ENCODE measurements at places on chromosomes 6 and 20. TPM values are rescaled to one million over a fixed set of nuclear protein-coding genes. Genes with fewer than 3 reads are reported as not detected.

DNA sequence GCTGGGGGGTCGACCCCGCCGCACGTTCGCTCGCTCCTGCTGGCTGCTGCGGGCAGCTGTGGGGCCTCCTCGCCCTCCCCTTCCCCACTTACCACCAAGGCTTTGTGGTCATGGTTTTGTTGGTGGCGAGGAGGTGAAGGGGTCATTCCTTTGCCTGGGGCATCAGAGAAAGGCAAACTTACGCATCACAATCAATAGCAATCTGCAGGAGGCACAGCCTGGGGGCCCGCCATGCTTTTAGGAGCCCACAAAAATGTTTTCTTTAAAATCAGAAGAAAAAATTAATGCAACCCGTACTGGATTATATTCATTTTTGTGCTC is 137.0 kb downstream of the IMPG1 start:
- DNase-seq: peak; percentile 46

GRCh38 chr6:125544819-125545218 is 204.6 kb upstream of the HEY2 start:
- no peak for DNase-seq

DNA sequence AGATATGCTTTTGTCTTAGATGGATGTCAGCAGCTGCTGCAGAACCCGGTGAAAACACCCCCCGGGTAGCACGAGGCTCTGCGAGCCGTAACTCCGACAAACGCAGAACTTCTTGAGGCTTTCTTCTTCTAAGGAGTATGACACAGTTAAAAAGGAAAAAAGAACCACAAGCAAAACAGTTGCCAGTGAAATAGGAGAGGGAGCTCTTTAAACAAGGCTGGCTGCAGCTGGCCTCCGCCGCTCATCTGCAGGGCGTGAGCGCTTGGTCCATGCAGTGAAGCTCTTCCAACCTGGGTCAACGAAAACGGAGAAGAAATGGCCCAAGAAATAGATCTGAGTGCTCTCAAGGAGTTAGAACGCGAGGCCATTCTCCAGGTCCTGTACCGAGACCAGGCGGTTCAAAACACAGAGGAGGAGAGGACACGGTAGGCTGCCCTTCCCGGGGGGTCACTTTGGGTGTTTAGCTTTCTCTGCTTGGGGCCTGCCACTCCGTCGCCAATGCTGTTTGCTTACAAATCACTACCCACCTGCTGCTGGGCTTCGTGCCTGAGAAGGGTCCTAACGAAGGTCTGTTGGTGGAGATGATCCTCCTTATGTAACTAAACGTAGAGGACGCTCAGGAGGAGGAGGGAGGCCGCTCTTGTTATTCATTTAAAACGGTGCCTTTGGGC is 13.2 kb downstream of the SYTL3 start:
- no peak for DNase-seq

DNA sequence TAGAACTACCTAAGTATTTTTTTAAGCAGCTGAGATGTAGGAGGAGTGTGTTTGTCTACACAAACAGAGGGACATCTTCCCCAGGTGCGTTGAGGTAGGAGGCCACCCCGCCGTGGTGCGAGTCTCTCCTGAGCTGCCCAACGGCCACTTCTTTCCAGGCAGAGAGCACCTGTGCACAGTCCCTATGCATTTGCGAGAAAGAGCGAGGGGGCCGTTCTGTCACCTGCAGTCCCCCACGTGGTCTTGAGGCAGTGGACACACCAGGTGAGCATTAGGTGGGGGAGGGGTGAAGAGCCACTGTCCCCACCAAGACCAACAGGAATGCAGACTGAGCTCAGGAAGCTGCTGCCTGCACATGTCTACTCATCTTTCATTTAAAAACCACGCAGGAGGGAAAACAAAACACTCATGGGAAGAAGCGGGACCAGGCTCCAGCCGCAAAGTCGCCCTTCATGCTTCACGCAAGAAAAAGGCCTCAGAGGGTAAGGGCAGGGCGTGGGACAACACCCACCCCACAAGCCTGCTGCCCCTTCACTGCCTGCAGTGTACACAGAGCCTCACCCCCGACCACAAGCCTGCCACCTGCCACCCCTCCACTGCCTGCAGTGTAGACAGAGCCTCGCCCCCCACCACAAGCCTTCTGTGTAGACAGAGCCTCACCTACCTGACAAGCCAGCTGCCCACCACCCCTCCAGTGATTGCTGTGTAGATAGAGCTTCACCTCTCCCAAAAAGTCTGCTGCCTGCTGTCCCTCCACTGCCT is 142.0 kb downstream of the DLL1 start:
- no peak for DNase-seq

- no peak for DNase-seq
Measured at GRCh38 chr6:161836643-161837448, 563.0 kb upstream of the AGPAT4 start.

DNA sequence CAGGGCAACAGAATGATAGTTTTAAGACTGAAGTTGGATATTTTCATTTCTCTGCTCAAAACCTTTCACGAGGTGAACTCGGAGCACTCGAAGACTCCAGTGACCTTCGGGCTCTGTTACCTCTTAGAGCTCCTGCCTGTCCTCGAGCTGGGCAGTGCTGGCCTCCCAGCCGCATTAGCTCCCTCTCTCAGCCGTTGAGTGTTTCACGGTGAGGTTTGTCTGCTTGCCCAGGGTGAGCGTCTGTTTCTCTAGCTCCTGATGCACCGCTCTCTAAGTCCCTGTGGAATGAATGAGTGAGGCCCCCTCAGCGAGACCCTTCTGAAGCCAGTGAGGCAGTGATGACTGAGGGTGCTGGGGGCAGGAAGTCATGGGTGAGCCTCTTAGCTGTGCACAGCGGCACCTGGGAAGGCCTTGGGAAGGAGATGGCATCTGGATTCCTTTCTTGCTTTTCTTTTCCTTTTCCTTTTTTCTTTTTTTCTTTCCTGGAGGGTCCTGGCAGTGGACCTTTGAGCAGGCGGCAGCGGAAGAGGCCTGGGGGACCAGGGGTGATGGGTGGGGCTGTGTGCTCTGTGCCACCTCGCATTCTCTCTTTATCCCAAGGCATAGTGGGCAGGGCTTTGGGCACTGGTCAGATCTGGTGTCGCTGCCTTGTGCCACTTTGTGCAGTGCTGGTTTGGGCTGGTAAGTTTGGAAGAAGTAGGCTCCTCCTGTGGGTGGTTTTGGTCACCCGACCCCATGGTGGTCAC is 2.2 kb downstream of the PSMG4 start:
- no peak for DNase-seq

GRCh38 chr6:13398069-13398381 is 69.7 kb upstream of the TBC1D7 start:
- DNase-seq: no peak

GRCh38 chr6:31831350-31832215 is 4.0 kb downstream of the HSPA1B start:
- no peak for DNase-seq

- DNase-seq: no peak
Measured at GRCh38 chr6:132236744-132237143, 164.5 kb downstream of the MOXD1 start.

DNA sequence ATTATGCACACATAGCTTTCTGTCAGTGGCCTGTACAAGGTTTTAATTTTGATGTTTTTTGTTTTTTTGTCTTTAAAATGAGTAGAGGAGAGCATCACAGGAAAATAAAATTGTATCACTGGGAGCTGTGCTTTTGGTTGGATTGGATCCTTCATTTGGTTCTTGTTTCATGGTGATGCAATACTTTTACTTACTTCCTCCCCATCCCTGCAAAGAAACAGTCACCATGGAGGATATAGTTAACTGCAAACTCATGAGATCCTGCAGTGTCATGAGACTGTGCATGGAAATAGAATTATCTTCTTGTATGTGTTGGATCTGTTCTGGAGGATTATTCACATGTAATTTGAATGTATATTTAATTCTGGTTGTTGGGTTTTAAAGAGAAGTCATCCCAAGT is 122.3 kb downstream of the JARID2 start:
- no peak for DNase-seq

GRCh38 chr20:21303872-21304586 is 898 bp downstream of the XRN2 start:
- DNase-seq: no peak

- no peak for DNase-seq
Measured at GRCh38 chr20:13530146-13530545, 108.6 kb downstream of the TASP1 start.

DNA sequence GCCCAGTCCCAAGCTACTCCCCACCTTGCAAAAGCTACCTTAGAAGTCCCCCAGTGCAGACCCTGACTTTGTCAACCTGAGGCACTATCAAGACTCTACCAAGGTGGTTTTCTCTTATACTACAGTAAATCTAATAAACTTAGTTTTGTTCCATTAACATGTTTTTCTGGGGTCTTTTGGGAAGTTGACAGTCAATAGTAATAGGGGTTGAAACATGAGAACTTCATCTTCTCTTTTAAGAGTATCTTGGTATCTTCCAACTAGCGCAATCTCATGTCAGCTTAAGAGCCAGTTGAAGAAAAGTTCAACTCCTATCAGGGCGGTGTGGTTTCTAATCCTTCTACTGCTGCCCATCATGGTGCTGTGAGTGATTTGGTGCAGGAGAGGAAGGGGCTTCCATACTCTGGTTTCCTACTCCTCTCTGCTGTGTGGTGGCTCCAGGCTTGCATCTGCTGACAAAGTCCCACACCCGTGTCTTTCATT is 164.2 kb downstream of the FOXA2 start:
- DNase-seq: no peak

DNA sequence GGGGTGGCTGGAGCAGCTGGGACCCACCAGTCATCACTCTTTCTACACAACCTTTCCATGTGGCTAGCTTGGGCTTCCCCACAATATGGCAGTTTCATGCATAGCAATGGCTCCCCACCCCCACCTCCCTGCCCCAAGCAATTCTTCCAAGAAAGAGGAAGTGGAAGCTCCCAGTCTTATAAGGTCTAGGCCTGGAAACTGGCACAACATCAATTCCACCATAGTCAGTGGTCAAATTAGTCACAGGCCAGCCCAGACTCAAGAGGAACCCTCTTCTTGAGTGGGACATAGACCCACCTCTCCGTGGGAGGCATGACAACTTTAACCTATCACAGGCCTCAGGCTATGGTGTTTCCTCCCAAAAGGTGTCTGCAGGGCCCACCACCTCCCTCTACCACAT is 17.7 kb downstream of the TGM6 start:
- no peak for DNase-seq

DNA sequence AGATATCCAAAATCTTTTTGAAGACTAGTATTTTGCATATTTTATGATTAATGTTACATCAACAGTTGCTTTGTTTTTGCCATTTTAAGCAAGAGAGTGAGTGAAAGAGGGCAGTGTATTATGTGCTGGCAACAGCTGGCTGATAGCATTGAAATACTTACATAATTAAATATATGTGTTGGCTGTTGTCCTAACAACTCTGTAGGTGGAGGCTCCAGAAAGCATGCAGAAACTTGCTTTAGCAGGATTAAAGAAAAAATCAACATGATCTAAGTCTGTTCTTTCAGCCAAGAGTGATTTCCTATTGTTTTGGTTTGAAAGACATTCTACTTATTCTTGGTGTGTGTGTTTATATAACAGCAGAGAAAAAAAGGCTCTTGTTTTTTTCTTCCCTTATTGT is 127.5 kb downstream of the CDKAL1 start:
- no peak for DNase-seq

DNA sequence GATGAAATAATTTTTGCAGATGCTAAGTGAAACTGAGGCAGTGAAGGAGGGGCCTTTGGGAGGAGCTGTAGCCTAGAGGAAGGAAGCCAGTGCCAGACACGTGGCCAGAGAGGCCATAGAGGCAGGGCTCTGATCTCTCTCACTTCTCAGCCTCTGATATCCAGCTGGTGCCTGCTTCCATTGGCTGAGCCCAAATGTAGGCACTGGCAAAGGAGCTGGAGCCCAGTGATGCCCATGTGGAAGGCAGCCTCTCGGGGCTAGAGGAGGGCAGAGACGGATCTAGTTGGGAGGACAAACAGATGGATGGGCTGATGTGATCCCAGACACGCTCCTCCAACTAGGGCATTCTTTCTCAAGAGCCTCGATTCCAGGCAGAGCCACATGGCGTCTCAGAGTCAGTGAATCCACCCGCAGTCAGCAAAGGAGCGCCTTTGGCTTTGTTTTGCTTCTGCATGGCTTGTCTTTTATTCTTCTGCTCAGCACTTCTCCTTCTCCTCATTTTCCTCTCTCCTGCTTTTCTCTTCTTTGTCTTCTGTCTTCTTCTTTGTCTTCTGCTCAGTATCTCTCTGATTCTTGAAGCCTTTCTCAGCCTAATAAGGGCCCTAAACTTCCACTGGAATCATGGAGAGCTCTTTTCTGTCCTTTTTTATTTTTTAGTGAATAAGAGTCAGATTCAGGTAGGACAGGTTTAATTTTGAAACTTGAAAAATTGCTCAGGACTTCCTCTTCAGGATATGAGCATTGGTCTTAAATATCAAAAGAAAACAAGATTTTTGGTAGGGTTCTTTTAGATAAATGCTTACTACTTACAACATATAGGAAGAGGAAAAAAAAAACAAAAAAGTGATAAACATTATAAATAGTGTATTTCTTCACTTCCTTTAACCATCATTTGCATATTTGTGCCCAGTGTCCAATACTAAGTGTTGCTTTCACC is 41.8 kb downstream of the CYP24A1 start:
- DNase-seq: no peak

DNA sequence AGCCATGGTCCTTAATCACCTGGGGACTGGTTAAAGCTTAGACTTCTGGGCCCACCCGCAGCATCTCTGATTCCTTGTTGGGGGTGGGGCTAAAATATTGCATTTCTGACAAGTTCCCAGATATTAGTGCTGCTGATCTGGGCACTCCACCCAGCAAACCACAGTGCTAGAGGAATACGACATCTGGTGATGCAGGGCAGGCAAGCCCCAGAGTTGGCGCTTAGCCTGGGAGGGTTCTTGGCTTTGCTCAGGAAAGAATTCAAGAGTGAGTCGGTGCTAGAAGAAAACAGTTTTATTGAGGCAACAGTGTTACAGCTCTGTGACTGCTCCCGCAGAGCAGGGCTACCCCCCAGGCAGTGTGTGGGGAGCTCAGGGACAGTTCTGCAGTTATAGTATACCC is 210.7 kb downstream of the TFAP2C start:
- DNase-seq: no peak

- no peak for DNase-seq
Measured at GRCh38 chr6:133978896-133979240, 25.8 kb downstream of the TBPL1 start.

GRCh38 chr20:19696620-19697019 is 61.4 kb upstream of the RIN2 start:
- DNase-seq: no peak

Gene VGLL2
- not detected for total RNA-seq

Gene CDC40
- 22.3 TPM for total RNA-seq

Gene NRSN1
- not detected for total RNA-seq

Gene SLC32A1
- total RNA-seq: 0.24 TPM

Gene L3MBTL3
- 7.8 TPM for total RNA-seq

Gene TNNC2
- 3.1 TPM for total RNA-seq

Gene ALDH5A1
- total RNA-seq: 5.2 TPM

Gene HLA-DPA1
- 2.6 TPM for total RNA-seq

Gene MDC1
- total RNA-seq: 77.6 TPM

Gene MYL9
- 217 TPM for total RNA-seq

Gene DSE
- 41.5 TPM for total RNA-seq
